ENCODE measurements at places on chromosomes 7 and 10. TPM values are rescaled to one million over a fixed set of nuclear protein-coding genes. Genes with fewer than 3 reads are reported as not detected.

- no peak for DNase-seq
These were observed 14.0 kb downstream of the TLX1 start for GRCh38 chr10:101145145-101145544.

- DNase-seq = no peak
These were observed at the start of gene PLXNA4 for GRCh38 chr7:132575982-132576720. Gene PLXNA4 (minus strand): TSS chr7:132576470. CDS start chr7:132508693, 67,777 bp downstream.

GRCh38 chr10:124429576-124429975 lies 10.9 kb upstream of the OAT start:
- DNase-seq = no peak

The ABCB8 gene
- 47.7 TPM for total RNA-seq

GRCh38 chr7:7746458-7746857 lies 28.1 kb upstream of the RPA3 start:
- DNase-seq = no peak

- no peak for DNase-seq
These were observed 74.2 kb downstream of the JAZF1 start for GRCh38 chr7:28106321-28106829.

The UNCX gene
- total RNA-seq = not detected

The OR2A25 gene
- total RNA-seq = not detected

GRCh38 chr7:80918399-80918798 lies 452 bp downstream of the SEMA3C start:
- DNase-seq = peak; percentile 14

- peak; percentile 50 for DNase-seq
These were observed 609 bp downstream of the KLRG2 start for GRCh38 chr7:139482662-139483466.

The HGF gene
- 31.4 TPM for total RNA-seq

The COX15 gene
- total RNA-seq = 63.9 TPM

DNA sequence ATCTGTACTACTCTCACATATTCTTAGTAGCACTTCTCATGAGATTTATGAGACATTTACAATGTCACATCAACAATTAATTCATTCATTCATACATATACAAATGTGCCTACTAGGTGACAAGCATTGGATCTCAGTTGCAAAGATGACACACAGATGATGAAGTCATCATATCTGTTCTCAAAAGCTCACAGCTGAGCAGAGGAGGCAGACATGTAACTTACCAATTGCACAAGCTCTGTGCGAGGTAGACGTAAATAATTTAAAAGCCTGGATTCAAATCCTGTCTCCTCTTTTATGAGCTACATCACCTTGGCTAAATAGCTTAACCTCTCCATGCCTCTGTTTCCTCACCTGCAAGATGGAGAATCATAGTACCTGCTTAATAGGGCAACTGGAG lies 109.4 kb upstream of the FAM133B start:
- DNase-seq = no peak

The OPN1SW gene
- total RNA-seq = not detected

- no peak for DNase-seq
These were observed 9.7 kb downstream of the CALY start for GRCh38 chr10:133326745-133327650.

DNA sequence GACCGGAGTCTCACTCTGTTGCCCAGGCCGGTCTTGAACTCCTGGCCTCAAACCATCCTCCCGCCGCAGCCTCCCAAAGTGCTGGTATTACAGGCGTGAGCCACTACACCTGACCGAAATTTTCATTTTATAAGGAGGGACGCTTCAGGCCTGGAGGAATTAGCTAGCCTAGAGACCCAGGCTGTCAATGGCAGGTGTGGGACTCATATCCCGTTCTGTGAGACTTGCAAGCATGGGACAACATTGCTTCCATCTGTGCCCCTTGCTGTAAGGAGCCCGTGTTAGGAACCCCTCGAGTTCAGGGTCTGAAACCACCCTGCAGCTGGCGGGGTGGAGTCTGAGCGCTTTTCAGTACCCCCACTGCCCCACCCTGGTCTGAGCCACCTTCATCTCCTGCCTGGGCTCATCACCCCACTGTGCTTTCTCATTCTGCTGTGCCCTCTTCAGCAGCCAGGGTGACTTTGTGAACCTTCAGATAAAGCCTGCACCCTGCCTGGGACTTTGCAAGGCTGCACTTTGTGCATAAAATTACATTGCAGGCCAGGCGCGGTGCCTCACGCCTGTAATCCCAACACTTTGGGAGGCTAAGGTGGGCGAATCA lies 1.3 kb upstream of the DAGLB start:
- no peak for DNase-seq

DNA sequence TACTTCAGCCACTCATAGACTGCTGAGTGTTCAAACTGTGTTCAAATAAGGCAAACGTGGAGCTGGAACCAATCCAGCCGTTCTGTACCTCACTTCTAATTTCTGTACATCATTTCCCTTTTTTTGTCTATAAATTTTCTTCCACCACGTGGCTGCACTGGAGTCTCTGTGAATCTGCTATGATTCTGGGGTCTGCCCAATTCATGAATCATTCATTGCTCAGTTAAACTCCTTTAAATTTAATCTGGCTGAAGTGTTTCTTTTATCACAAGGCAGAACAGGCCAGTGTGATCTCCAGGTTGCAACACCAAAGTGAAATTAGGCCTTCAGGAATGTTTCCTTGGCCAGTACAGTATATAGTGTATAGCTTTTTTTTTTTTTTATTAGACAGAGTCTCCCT lies 53.5 kb downstream of the DNAJC12 start:
- no peak for DNase-seq

DNA sequence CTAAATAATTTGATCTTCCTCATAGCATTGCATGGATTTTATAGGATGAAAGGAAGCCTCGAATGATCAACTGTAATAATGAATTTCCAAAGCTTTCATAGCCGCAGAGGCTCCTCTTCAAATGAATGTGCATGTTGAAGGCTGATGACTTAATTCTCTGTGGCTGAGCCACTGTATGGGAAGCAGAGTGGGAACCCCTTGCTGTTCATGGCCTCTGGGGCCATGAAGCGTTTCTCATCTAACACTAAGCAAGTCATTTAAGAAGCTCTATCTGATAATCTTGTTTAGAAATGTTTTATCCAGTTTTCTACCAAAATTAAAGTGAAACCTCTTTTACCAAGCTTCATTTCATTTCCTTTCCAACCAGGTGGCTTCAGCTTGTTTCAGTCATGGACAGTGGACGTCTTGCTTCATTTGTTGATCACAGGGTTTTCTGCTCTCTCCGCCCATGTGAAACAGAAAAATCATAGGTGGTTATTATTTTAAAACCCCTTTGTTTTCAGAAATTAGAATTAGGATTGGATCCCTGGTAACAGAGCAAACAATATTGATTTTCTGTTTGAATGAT lies 10.3 kb upstream of the ADARB2 start:
- DNase-seq = no peak

- DNase-seq = no peak
These were observed 176.6 kb upstream of the SP4 start for GRCh38 chr7:21251151-21251800.

DNA sequence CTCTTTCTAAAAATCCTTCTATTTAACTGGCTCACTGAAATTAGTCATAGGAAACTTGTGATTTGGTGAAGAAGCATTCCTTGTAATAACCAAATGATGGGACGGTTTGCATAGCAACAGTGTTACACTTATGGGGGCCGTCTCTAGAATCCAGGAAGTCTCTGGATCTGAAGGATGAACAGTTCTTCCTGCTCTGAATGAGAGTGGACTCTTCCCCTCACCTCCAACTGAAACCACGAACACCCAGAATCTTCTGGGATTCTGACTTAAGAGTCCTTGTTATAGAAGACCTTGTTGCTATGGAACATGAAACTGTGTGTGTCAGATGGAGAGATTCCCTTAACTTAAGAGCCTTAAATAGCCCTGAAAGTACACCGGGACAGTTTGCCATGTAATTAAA lies 23.2 kb downstream of the NOLC1 start:
- no peak for DNase-seq

The MIOS gene
- 48.7 TPM for total RNA-seq

- DNase-seq = no peak
These were observed 19.0 kb upstream of the TRIM56 start for GRCh38 chr7:101066141-101066832.

DNA sequence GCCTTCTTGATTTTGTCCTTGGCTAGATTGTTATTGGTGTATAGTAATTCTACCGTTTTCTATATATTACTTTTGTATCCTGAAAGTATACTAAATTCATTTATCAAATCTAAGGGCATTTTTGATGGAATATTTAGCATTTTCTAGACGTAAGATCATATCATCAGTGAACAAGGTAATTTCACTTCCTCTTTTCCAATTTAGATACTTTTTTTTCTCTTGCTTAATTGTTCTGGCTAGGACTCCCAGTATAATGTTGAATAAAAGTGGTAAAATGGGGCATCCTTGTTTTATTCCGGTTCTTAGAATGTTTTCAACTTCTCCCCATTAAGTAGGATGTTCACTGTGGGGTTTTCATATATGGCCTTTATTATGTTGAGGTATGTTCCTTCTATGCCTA lies 260.7 kb downstream of the POLR1F start:
- DNase-seq = no peak

GRCh38 chr7:133645884-133646391 lies 393.1 kb downstream of the EXOC4 start:
- DNase-seq = no peak

GRCh38 chr7:128275681-128276080 lies 34.6 kb downstream of the LEP start:
- DNase-seq = no peak

The TEX47 gene
- not detected for total RNA-seq

The NKX1-2 gene
- total RNA-seq = not detected

DNA sequence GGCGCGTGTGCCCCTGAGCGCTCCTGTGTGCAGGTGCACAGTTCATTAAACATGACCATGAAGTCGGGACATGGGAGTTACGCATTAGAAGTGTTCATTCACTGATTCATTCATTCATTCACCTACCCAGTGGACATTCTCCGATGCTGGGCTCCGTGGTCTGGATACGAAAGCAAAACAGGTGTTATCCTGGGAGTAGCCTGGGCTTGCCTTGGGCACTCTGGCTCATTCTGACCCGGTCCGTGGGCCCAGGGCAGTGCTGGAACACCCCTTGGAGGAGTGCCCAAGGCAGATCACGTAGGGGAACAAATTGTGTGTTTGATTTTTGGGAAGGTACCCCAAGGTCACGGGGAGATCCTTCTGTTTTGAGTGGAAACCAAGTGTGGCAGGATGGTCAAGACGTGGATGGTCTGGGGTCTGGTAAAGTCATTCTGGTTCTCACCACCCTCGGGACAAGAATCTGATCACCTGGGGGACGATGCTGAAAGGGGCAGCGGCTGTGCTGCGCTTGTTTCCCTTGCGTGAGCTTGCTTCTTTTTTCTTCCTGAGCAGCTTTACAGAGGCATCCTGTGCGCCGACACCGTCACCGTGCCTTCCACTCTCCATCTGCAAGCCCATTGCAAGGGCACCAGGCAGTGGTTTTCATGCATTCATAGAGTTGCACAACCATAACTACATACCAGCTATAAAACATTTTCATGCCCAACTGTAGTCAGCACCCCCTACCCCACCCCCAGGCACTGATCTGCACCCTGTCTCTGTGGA lies 10.1 kb downstream of the ELFN1 start:
- no peak for DNase-seq
